ENCODE measurements at places on chromosomes 2 and 18.

GRCh38 chr2:99613980-99614379 lies 124.2 kb upstream of the REV1 start:
- no peak for DNase-seq

DNA sequence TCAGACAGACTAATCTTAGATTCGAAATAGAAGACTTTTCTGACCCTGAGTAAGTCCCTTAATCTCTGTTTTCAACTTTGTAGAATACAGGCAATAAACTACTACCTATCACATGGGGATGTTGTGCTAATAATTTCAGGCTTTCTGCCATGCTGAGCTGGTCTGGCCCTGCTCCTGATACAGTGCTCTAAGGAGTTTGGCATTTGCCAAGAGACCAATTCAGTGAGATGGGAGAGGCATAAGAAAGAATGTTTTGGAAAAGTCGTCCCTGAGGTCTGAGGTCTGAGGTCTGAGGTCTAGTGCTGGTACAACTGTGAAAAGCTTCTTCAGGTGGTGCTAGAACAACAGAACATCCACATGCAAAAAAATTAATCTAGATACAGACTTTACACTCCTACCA lies 35.9 kb upstream of the SP3 start:
- no peak for DNase-seq

GRCh38 chr18:79928563-79928960 lies 22.9 kb downstream of the SLC66A2 start:
- DNase-seq = no peak

- DNase-seq = peak; percentile 40
These were observed 100.1 kb downstream of the THADA start for GRCh38 chr2:43495727-43496126.
